ENCODE measurements at places on chromosomes 2 and 18.

GRCh38 chr2:180324182-180324581, 317.1 kb upstream of the CWC22 start:
- DNase-seq = no peak

DNA sequence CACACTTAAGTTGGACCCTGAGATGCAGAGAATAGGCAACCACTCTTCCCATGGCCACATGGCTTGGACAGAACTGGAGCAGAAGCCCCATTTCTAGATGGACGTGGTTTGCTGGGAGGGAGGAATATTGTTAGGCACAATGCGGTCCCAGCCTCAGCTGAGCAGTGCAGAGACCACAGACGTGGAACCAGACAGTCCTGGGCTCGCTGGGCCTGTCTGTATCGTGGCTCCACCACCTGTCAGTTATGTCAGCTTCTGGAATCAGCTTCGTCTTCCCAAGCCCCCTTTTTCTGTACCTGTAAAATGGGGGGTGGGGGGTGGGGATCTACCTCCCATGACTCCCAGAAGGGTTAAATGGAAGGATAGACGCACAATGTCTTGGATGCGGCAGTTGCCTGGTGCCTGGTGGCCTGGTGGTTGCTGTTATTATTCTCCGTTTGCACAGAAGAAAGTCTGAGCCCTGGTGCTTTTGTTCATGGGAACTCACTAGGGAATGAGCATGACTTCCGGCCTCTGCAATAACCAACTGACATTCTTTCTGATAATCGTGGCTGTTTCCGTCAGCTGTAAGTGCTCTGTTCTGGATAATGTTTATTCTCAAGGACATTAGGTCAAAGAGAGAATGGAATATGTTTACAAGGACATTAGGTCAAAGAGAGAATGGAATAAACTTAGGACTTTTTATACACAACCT, 31.4 kb downstream of the COLEC11 start:
- no peak for DNase-seq

GRCh38 chr2:118909191-118909590, 32.8 kb upstream of the MARCO start:
- DNase-seq = no peak

GRCh38 chr2:235614900-235615712, 121.3 kb downstream of the AGAP1 start:
- no peak for DNase-seq

DNA sequence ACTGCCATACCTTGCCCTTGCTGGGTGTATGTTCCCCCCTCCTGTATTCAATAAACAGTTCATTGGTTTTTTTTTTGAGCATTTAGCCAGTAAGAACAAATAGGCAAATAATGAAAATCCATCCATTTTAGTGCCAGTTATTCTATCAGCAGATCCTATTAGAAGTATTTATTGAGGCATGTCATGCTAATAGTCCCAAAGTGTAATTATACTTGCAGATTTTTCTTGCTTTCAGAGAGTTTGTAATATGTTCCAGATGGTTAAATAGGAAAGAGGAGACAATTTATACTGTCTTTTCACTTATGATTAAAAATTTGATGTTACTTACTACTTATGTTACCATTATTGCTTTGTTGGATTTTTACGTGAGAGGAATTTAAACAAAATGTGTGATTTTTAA, 127.6 kb downstream of the NCOA1 start:
- DNase-seq = no peak

DNA sequence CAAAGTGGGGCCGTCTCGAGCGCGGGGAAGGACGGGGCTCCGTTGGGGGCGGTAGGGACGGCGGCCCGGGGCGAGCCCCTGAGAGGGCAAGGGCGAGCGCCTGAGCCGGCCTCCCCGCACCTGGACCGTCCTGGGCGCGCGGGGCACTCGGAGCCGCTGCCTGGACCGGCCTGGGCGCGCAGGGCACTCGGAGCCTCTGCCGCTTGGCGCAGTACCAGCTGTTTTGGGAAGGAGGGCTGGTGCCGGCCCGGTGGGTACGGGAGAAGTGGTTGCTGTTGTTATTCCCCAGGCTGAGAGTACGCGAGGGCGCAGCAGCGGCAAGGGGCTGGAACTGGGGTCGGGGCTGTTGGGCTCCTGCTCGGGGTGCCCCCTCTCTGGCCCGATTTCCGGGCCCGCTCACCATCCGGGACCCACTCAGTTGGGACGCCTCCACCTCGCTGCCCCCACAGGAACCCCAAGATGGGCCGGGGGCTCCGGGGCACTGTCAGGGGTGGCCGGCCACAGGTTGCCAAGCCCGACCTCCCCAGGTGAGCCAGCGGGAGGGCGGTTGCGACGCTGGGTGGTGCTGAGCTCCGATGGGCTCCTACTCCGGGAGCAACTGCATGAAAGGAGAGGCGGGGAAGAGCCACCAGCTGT, 579 bp downstream of the ARHGEF4 start:
- DNase-seq = no peak

GRCh38 chr2:98445683-98446581, 1.3 kb downstream of the INPP4A start:
- no peak for DNase-seq
